Uterus (tissue), 4 donors: ENCODE measurements at places on chromosomes 7 and 10.
A peak's percentile ranks its signal among the peaks of the same experiment; 100 is the strongest.

- DNase-seq: no peak
Observed at GRCh38 chr7:34069676-34070075, 164.3 kb downstream of the BMPER start.

DNA sequence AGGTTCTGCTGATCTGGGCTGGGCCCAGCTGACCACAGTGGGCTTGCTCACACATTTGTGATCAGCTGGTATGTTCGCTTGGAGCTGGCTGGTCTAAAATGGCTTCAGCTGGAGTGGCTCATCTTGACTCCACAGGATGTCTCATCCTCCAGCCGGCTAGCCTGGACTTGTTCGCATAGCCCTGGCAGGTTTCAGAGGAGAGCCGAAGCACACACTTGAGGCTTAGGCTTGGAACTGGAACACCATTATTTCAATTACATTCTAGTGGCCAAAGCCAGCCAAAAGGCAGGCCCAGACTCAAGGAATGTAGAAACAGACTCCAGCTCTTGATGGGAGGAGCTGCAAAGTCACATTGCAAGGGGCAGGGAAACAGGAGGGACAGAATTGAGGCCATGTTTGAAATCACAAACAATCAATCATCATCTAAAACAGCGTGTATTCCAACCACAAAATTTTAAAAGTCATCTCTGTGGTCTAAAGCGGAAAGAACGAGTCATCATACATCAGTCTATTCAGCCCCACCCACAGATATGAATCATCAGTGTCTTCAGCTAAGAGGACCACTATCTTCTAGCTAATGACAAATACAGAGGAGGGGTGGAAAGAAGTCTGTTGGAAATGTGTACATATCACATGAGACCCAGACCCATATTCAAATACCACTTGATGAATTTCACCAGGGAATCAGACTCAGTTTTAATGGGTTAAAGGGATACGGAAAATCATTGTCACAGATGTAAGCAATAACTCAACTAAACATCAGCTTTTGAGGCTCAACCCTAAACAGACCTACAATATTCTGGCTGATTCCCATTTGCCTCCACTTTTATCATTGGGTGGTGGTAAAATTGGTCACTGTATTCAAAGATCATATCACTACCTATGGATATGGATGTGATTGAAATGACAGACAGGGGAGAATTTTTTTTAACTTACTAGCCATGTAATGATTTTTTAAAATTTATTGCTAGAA lies 139.0 kb upstream of the MKLN1 start:
- no peak for DNase-seq

DNA sequence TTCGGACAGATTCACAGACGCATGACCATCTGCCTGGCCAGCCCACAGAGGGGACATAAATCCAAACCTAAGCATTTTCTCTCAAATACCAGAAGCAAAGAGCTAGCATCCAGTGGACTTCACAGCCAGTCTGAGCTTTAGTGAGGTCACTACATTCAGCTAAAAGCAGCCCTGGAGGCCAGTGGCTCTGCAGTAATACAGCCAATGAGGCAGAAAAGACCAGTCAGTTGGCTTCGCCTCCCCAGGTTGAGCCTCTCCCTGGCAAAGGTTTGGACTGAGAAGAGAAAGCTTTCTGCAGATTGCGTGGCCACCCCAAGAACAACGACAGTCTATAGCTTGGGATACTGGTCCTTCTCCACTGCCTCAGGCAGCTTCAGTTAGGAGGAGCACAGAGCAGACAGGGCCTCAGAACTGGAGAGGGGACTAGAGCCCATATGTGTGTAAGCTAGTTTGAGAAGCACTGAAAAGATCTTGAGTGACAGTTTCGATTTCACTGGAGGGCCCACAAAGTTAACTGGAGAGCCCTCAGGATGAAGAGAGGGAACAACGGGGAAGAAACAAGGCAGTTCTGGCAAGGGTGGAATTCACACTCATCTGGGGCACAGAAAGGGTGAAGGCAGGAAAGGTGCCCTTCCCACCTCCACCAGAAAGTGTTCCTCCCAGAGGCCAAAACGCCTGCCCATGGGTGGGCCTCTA lies 3.8 kb downstream of the WDR91 start:
- no peak for DNase-seq

DNA sequence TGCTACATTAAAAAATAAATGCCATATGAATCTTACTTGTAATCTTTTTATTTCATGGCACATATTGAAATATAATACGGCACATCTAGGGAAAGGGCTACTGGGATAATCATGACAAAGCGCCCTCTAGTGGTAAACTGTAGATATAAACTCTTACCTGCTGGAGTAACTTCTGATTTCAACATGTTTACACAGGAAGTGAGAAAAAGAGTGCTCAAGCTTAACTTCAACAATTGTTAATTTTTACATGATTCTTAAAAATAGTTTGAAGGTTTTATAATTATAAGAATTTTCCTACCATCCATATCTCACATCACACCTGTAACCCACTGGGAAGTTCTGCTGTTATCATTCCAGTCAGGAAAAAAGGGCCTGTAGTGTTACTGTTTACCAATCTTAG lies 2.0 kb upstream of the HEPACAM2 start:
- no peak for DNase-seq

GRCh38 chr7:75718390-75719031 lies 20.2 kb downstream of the HIP1 start:
- DNase-seq: no peak

DNA sequence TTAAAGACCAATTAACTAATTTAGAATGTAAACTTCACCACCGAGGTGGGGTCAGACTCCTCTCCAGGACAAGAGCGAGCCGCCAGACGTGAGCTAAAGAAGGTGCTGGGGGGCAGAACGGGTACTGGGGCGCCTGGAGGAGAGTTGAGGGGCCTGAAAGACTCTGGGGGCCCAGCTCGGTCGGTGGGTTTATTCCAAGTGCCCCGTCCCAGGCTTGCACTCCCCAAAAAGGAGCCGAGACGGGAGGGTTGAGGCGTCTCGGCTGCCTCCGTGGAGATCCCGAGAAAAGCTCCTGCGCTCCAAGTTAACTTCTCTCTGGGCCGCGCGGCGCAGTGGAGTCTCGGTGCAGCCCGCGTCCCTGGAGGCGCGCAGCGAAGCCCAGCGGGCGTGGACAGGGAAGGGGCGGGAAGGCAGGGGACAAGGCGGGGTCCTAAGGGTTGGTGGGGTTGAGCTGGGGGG lies 553.3 kb downstream of the TFEC start:
- DNase-seq: no peak

DNA sequence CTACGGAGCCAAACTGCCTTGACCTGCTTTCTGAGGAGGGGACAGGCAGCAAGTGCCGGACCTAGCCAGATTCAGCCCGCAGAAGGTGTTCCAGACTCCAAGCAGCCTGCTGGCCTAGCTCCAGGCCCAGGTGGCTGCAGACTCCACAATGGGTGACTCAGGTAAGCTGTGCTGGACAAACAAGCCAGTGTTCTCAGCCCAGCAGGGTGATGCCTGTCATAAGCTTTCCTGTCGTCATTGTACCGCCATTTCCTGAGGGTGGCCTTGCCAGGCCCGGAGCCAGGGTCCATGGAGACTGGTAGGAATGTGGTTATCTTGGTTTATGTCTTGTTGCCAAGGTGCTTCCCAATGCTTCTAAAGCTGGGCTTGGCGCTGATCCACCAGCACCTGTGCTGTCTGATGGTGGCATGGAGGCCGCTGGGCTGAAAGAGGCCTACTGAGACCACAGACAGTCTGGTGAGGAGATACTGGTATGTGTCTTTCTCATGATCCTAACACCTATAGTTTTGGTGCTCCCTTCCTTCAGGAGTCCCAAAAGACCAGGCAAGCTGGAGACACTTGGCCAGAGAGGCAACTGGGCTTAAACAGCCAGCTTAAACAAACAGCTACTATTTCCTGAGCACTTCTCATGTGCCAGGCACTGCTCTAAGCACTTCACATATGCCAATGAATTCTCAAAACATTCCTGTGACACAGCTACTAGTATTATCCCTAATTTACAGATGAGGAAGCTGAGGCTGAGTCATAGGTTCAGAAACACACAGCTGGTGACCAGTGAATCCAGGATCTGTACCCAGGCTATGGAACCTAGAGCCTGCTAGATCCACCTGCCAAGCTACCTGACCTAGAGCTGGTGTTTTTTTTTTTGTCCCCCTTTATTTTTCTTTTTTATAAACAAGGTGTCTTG lies 42.0 kb downstream of the ZC3HC1 start:
- DNase-seq: no peak

GRCh38 chr10:129771576-129771975 lies 192.5 kb downstream of the EBF3 start:
- peak; percentile 9 for DNase-seq

DNA sequence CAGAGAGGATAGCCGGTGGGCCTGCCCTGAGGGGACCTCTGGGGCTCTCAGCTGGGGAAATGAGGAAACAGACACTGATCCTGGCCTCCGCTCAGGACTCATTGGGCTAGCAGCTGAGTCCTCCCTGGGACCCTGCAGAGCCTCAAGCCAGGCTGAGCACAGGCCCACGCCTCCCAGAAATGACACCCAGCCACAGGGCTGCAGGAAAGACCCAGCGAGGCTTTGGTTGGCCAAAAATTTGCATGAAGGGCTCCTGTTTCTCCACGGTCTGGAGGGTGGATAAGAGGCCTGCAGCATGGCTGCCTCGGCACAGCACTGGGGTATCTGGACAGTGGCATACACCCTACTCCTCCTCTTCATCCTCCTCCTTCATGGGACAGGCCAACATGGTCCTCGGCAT lies 60.4 kb downstream of the ZNF33B start:
- no peak for DNase-seq

- DNase-seq: no peak
Observed at GRCh38 chr10:60629332-60629731, 148.9 kb upstream of the CDK1 start.
